ENCODE measurements at places on chromosomes 5 and 9.

DNA sequence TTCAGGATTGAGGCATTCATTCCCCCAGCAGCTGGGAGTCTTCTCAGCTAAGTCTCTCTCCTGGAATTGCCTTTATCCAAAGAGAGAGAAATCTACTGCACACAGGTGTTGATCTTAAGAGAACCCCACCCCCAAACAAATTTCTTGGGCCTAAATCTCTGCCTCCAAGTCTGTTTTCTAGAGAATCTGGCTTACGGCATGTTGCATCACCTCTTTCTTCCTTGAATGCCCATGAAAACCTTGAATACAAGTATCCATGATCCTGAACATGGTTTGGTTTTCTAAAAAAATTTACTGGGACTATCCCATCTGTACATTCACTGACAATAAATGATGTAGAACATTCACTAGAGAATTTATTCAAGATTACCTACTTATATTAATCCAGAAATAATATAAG, 401.6 kb downstream of the PDE4D start:
- DNase-seq, result no peak

DNA sequence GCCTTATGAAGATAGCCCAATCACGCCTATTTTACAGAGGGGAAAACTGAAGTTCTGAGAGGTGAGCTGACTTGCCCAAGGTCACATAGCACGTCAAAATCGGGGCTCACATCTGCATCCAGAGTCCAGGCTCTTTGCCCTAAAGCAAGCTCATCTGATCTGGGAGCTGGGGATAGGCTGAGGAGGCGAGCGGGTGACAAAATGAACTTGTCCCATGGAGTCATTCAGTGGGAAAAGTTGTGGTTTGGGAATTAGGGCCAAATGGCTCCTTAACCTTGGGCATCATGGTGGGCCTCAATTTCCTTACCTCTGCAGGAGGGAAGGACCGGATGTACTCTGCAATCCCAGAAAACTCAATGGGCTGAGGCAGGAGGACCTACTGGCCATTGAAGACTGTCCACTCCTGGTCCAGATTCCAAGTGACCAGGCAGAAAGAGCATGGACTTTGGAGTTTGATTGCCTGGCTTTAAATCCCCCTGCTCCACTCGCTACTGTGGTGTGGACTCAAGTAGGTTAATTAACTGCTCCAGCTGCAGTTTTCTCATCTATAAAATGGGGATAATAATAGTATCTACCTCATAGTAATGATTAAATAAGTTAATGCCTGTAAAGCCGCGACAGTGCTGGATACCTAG, 160.4 kb downstream of the RGS3 start:
- DNase-seq, result no peak

DNA sequence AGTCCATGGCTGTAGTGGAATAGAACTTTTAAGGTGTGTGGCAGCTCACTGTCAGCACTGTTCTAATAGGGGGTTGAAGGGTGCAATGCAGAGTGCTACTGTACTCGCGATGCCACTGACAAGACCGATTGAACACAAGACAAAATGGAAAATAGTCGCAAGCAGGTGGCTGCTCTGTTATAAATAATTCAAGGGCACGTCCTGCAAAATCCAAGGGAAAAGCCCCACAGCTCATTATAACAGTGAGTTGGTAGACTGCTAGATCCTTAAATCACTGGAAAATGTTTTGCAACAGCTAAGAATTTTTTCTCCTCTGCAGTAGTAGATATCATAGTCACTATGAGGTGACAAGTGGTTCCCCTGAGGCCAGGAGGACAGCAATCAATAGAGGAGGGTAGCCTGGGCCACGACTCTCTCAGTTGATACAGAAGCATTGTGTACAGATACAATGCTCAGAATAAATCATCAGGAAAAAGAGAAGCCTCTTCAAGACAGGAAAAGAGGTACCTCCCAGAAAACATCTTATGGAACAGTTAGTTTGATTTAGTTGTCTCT, 926.3 kb downstream of the TLE4 start:
- no peak for DNase-seq

DNA sequence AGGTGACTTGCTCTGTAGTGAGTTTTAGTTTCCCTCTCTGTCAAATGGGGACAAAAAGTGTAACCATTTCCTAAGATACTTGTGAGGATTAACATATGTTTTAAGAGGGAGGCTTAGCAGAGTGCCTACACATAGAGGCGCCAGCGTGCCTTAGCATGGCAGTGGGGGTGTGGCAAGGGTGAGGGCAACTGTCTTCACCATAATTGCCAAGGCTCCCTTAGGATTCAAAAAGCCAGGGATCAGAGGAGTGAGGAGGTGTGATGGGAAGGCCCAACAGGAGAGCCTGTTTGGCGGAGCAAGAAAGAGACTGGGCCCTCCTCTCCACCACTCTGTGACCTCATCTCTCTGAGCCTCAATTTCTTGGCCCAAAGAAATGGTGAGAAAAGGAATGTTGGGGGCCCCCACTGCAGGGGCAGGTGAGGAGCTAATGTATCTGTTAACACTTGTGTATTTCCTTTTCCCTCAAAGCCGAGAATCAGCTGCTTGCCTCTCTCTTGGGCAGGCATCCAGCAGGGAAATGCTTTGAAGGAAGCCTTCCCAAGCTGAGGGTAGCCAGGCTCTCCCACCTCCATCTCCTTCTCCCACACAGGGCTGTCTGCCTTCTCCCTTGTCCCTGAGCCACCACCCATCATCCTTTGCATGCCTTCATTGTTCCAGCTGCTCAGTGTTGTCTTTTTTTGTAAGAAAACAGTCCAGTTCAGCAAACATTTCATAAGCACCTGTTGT, 76.0 kb downstream of the DAB2IP start:
- DNase-seq, result no peak

DNA sequence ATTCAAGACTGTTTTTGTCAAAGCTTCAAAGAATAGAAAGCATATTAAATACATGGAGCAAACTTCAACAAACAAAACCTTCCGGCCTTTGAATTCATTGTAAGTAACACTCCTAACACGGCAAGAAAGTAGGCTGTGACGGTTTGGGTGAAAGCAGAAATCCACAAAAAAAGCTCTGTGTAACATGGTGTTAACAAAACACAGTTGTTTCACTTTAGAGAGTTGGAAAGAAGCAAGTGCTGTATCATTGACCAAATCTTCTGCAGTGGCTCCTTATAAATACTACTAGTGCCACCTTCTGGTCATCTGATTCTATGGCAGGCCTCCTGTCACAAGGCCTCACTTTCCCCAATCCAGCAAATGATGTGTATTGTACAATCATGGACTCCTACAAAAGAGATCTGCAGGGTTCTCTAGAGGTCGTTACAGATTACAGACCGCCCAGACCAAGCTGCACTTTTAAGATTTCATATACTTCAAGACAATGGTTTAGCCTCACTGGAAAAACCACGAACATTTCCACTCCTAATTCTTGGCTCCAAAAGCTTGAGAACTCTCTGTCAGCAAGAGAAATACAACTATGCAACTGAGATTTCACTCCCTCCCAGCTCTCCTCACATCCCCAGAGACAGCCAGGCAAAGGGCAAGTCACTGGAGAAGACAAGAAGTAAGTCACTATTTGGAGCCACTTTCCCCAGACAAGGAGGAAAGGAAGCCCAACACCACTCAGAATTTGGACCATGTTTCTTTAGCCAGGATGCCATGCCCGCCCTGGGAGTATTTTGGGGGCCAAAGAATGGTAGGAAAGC, 196.2 kb downstream of the DTWD2 start:
- peak; percentile 12 for DNase-seq

- DNase-seq, result peak; percentile 13
Observed at GRCh38 chr5:43193181-43193893, 1.3 kb downstream of the NIM1K start.

- no peak for DNase-seq
Observed at GRCh38 chr5:23437011-23437410, 70.4 kb upstream of the PRDM9 start.

Data from nucleus accumbens (tissue), 56 donors.